ENCODE measurements at places on chromosomes 7 and 10.

GRCh38 chr10:28250782-28251181, 52.1 kb downstream of the MPP7 start:
- DNase-seq, result no peak

DNA sequence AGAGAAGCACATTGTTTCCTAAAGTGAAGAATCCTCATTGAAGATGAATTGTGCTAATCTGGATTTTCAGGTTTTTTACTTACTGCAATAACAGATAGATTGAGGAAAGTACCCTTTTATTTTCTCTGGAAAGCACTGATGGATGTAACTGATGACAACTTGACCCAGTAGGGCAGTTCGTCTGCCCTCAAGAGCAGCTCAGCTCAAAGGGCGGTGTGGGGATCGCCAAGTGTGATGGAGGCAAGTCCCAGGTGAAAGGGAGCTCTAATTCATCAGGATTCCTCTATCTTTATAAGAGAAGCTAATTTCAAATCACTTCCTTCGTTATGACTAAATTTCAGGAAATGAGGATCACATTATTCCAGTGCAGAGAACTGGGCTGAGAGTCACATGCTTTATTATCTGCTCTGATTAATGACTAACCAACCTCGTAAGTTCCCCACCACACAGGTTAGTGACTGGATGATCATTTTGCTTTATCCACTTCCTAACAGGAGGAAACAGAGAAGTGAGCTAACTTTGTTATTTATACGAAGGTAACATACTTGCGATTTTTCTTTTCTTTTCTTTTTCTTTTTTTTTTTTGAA, 98.8 kb downstream of the PFKFB3 start:
- no peak for DNase-seq

- no peak for DNase-seq
These were observed 4.1 kb downstream of the PPIF start for GRCh38 chr10:79351332-79351731.

- no peak for DNase-seq
These were observed 173.9 kb upstream of the CDK1 start for GRCh38 chr10:60604342-60604741.

DNA sequence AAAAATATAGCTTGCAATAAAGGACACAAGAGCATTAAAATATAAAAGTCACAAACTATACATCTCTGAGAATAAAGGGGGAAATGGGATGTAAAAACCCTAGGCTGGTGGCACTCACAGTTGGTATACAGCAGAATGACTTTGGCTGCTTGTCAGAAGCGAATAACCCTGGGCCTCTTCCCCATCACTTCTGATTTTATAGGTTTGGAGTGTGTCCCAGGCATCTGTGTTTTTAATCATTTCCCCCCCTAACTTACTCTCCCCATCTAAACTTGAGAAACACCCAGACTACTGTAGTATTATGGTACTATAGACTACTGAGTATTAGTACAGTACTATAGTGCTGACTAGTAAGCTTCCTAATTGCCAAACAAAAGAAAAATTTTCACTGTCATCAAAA, 1.8 kb upstream of the RPA3 start:
- DNase-seq, result no peak

- DNase-seq, result no peak
These were observed 1023.2 kb downstream of the LRMDA start for GRCh38 chr10:76454506-76455140.

DNA sequence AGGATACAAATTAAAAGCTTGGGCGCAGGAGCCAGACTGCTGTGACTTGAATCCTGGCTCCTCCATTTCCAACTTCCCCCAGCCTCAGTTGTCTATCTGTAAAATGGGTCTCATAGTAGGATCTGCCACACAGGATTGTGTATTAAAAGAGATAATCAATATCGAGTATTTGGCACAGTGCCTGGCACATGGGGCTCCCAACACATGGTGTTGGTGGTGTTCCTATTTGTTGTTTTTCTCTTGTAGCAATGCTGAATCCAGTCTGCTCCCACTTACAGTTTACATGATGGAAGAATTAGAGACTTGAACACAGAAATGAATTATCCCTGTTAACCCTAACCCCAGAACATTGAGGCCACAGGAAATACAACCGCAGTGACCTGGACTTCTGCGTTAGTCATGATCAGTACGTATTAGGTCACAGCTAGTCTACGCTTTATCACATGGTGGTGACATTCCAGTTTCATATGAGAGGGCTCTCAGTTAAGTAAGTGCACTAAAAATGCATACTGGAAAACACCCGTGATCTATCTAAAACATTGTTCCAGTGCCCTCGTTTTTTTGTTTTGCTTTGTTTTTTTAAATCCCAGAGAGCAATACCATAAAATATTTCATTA, 169.5 kb upstream of the KLF14 start:
- DNase-seq, result no peak

DNA sequence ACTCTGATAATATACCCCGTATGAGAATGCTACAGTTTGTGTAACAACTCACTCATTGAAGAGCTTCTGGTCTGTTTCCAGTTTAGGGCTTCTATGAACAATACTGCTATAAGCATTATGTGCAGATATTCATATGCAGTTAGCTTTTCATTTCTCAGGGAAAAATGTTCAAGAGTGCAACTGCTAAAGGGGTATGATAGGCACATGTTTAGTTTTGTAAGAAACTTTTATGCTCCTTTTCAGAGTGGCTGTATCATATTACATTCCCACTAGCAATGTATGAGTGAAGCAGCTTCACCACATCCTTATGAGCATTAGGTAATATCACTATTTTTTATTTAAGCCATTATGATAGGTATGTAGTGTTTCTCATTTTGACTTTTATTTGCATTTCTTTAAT, 182.6 kb upstream of the CXCL12 start:
- no peak for DNase-seq

DNA sequence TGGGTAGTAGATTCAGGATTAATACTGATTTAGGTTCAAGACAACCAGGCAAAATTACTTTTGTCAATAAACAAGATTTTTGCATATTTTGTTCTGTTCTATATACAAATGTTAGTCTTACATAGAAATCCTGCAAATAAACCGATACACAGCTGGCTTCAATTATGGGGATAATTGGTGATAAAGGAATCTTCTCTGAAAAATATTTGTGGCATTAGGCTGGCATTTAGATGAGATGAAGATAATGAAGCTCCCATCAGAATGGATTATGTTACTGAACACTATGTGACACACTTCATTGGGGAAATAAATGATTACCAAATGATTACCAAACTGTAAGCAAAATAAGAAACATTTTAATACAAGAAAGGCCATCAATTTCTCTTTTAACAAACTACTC, 65.8 kb downstream of the NT5C2 start:
- no peak for DNase-seq

DNA sequence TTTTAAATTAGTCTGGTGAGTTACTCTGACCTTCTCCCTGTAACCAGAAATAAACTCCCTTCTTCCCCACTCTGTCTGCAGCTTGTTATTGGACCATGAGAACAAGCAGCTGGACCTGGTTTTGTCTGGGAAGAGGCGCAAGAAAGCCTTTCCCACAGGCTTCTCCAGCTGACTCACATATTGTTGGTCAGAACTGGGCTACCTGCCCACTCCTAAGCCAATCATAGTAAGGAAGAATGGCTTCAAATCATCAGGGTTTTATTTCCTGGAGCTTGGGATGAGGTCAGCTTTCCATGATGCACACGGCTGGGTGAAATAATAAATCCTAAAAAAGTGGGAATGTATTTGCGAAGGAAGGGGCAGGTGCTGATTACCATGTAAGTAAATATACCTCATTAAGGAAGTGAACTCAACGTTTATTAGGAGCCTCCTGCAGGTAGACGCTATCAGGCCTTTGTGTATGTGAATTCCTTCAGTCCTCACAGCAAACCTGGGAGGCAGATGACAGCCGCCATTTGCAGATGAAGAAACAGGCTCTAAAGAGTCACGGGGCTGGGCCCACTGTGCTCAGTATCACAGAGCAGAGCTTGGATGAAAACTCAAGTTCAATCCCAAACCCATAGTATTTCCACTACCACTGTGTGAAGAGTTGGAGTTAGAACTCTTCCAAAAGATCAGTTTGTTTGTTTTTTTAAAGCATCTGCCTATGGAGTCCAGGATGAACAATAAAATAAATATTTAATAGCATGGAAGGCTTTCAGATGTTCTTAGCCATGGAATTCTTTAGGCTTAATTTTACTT, 32.8 kb downstream of the IL15RA start:
- DNase-seq, result no peak

- DNase-seq, result no peak
These were observed 10.8 kb downstream of the SLIT1 start for GRCh38 chr10:97174941-97175340.

DNA sequence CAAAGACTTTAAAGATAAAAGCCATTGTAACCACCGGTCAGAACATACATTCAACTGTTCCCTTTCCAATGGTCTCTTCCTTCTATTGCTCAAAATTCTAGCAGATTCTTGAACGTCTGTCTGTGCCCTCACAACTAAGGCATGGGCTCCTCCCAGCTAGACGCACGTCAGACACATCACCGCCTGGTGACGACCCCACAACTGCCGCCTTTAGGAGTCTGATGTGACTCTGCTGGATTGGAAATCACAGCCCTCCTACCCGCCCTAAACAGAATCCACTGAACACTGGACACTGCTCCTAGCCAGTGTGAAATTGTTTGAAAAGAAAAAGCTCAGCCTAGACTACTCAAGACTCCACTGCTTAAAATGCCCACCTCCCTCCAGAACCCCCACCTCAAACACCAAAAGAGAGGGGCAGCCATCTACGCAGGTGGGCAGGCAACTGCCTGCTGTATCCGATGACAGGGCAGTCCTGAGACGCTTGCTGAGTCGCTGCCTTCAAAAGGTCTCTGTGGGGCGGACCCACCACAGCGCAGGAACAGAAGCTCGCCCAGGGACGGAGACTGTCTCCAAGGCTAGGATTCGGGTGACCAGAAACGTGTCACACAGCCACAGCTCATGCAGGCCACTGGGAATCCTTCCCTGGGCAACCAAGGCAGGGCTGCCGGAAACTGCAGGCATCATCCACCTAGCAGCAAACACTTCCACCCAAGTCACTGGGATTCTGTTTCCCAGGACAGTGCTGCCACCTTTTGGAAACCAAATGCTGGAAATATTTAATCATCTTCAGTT, 34.7 kb downstream of the GSDME start:
- DNase-seq, result no peak

GRCh38 chr7:9028012-9028411, 594.6 kb downstream of the NXPH1 start:
- no peak for DNase-seq

DNA sequence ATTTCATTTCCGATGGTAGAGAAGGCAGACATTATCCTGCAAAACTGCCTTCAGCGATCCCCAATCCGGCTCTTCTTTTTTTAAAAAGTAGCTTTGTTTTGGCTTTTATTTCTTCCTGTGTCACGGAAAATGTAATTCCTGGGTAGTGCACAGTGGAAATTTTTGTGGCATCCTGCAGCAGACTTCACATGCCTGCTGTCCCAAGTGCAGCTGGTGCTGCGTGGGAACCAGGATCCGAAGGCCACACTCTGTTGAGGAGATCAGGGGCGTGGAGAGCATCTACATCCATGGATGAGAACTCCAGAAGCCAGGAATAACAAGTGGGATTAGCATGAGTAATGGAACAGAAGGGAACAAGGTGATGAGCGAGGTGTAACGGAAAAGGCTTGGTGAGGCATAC, 4.6 kb downstream of the VWA2 start:
- no peak for DNase-seq

GRCh38 chr10:30825022-30825421, 195.5 kb upstream of the LYZL2 start:
- no peak for DNase-seq

DNA sequence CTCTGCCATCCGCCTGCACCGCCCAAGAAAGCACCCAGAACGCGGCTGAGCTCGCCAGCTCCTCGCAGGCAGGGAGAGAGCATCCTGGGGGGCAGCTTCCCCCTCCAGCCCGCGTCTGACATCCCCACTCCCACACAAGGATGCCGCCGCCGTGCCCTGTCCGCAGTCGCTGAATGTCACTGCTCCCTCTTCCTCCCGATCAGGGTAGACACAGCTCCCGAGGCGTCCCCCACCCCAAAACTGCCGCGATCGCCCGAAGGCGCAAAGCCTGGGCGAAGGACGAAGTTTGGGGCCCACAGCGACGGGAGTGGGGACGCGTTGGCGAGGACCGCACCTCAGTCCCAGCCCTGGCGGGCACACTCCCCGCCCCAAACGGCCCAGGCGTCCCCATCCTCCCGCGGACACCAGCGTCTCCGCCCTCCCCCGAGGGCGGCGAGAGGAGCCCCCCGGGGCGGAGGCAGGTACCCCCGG, 1.5 kb upstream of the KAT6B start:
- no peak for DNase-seq

DNA sequence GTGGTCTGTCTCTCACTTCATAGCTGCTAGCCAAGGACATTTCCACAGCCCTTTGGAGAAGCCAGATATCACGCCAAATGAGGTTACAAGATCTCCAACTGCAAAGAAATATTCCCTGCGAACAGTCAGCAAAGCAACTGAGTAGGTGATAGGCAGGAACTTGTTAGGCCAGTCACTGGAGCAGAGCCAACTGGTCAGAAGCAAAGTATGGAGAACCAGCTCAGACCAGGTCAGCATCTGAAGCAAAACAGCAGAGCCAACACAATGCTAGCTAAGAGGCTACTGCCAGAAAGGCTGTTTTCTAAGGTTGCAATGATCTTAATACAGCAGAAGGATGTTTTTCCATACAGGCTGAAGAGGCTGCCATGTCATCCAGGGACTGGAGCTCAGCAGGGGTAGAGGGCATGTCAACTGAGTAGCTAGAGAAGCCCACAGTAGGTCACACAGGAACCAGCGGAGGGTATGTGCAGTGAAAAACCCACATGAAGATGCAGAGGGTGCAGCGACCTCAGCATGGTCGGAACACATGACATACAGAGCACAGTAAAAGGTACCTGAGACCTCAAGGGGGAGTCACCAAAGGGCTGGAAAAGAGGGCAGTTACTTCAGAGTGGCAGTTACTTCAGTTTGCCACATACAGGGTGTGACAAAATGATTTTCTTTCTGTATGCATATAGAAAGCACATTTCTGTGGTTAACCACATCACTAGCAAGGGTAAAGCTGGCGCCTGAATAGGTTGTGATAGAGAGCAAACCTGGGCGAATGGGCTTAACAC, 8.9 kb downstream of the SEC31B start:
- DNase-seq, result no peak

DNA sequence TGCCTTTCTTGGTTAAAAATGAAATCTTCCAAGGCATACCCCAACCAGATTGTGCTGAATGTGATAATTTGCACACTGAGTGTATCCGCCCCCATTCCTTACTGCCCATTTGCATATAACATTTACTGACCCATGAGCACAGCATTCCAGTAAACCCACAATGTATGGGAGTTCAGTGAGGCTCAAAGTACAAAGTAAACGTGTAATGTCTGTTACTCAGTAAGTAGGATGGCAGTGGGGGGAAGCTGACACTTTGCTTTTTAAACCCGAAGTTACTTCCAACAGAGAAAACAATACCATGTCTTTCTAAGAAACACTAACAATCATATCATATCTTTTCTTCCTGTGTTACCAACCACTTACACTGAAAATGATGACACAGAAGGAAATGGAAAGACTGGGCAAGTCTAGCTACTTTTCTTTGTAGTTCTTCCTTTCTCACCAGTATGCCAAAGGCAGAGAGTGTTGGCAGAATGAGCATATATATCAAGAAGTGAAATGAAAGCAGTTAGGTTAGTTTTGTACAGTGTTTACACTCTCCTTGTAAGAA, 27.1 kb upstream of the SOSTDC1 start:
- DNase-seq, result no peak

- DNase-seq, result no peak
These were observed 52.8 kb downstream of the NRF1 start for GRCh38 chr7:129664029-129665012.

- DNase-seq, result no peak
These were observed 29.2 kb downstream of the KIAA1549 start for GRCh38 chr7:138951953-138952352.

Measured in cortex of kidney (tissue), 1 donor.